HFFc6 (cell line): ENCODE measurements at places on chromosomes 6 and 20. TPM values are rescaled to one million over a fixed set of nuclear protein-coding genes. Genes with fewer than 3 reads are reported as not detected.

GRCh38 chr6:17635568-17635967, 35.5 kb downstream of the FAM8A1 start:
- no peak for DNase-seq

GRCh38 chr6:77455271-77455670, 8.0 kb downstream of the HTR1B start:
- DNase-seq, result no peak

DNA sequence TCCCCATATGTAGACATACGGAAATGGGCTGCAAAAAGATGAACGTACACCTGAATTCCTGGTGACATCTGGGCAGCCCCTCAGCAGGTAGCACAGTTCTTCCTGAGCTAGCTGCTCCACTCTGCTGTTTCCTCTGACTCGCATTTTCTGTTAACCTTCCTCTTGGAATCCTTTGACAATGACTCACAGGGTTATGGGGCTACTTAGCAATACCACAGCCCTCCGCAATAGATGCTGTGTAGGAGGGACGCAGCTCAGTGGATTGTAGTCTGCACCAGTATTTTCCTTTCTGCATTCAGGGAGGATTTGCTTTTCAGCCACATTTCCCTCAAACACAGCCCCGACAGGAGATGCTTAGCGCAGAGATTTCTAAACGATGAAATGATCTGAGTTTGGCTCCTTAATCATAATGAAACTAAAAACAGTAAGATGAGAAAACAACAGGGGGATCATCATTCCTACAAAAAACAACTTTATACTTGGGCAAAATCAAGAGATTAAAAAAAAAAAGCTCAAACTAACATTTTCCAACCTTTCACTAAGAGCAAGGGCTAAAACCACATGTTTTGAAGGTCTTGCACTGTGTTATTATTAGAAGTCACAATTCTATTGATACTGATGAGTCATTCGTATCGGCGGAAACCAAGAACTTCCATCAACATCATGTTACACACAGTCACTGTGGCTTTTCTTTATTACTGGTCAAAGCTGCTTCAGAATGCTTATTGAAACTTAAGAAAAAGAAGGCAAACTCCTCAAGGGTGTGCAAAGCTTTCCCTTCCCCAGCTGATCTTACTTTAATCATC, 12.2 kb downstream of the BACH2 start:
- peak; percentile 86 for DNase-seq

DNA sequence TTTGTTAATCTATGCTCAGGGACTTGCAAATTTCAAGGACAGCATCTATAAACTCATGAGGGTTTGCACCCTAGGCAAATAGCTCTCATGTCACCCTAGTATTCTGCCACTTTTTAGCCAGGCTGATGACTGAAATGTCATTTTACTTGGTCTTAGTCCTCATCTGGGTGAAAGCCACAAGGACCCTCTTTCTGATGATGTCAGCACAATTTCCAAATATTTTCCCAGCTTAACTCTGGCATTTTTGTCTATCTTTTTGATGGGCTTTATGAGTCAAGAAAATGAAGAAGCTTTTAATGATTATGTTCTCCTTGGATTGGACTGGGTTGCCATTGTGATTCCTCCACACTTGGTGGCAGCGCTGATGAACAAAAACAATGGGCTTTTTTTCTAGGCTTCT, 420.1 kb upstream of the BTBD3 start:
- no peak for DNase-seq

- no peak for DNase-seq
Observed at GRCh38 chr6:118761645-118762044, 110.3 kb upstream of the CEP85L start.

GRCh38 chr6:168934660-168935627, 318.7 kb downstream of the THBS2 start:
- DNase-seq, result no peak

- peak; percentile 53 for DNase-seq
Observed at GRCh38 chr20:13819885-13820645, 35.2 kb downstream of the NDUFAF5 start.

DNA sequence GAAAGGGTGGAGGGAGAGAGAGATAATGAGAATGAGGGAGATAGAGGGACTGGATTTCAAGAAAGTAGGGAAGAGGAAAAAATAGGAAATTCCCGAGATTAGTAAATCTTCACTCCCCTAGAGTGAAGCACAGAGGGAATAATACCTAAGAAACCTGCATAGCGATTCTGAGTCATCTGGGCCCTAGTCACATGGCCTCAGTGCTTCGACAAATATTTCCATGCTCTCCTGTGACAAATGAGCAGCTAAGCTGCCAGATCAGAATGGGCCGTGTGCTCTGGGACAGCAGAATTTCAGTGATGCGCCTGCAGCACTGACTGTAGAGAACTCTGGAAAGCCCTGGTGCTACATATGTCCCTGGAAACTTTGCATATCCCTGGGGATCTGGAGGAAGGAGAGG, 48.6 kb upstream of the GRIK2 start:
- DNase-seq, result no peak

DNA sequence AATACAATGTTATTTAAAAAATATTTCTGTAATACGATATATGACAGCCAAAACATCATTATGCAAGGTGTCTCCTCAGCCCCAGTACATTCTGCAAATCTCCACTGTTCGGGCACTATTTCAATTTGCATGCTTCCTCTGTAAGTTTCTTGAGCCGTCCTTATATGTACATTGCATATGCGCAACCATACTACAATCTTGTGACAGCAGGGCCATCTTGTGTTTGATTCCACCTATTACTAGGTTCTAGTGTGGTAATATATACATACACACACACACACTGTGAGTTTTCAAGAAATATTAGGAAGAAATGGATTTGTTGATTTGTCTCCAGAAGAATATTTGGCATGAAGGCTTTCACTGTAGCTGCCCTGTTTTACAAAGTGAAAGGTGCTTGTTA, 9.8 kb downstream of the LYRM4 start:
- no peak for DNase-seq

GRCh38 chr6:132115714-132116366, 164.7 kb upstream of the CCN2 start:
- no peak for DNase-seq

- no peak for DNase-seq
Observed at GRCh38 chr6:31528821-31529328, at the start of gene MCCD1. Gene MCCD1, plus strand, starts transcription at chr6:31528962. Its CDS starts 53 bp downstream, at chr6:31529015.

DNA sequence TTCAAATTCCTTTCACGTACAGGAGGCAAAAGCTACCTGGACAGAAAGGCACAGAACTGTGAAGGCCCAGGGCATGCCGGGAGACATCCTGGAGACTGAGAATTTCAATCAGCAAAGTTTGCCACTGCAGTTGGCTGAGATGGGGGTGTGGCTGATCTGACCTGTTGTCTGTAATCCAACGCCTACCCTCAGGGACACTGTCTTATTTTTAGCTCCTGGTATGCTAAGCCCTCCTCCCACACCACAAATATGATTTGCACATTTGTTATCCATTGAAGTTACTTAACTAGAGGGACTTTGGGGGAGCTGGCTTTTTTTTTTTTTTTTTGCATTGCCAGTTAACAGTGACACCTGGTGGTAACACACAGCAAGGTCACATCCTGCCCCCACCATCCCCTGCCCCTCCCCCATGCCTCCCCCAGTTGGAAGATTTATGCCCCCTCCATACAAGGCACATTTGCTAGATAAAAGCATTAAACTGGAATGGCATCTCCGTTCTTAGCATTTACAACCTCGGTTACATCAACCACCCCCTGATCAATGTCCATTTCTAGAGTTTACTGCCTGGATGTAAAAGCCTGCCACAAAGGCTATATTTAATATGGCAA, 40.4 kb downstream of the TTI1 start:
- DNase-seq, result peak; percentile 87

- DNase-seq, result no peak
Observed at GRCh38 chr20:52654567-52654966, 317.6 kb upstream of the TSHZ2 start.

DNA sequence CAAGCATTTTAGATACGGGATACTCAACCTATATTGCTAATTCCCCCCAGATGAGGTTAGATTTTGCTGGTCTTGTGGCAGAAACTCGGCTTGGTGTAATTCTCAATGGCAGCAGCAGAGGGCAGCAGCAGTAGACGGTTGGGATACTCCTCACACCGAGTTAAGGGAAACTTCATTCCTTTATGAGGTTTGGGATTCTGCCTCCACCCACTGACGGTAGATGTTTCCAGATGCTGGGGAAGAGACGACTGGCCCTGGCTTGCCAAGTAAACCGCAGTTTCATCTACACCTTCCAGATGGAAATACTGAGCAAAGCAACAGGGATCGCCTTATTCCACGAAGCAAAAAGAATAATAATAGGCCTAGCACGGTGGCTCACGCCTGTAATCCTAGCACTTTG, 8.2 kb upstream of the TBC1D7 start:
- peak; percentile 73 for DNase-seq

GRCh38 chr6:148693882-148694484, 52.8 kb upstream of the UST start:
- no peak for DNase-seq

GRCh38 chr6:115909923-115910546, 150.7 kb downstream of the FRK start:
- no peak for DNase-seq

DNA sequence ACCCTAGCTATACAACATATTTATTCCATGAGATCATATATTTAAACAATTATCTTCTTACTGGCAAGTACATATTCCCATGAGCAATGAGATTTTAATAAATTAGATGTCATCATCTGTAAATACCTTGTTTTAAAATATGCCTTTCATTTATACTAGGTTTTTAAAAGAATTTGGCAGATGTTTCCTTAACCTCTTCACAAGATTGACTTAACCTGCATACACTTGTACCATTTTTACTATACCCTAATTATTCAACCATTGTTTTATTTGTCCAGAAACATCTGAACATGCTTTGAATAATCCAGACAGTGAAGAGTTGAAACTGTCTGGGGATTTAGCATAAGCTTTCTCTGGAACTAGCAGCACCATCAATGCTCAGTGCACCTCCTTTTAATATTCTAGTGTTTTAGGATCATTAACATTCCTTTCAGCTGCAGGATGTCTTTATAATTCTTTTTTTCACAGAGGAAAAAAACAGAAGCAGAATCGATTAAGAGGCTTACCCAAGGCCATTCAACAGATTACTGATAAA, 188.0 kb upstream of the TENT5A start:
- no peak for DNase-seq

- no peak for DNase-seq
Observed at GRCh38 chr20:37686762-37687477, 6.9 kb upstream of the CTNNBL1 start.

DNA sequence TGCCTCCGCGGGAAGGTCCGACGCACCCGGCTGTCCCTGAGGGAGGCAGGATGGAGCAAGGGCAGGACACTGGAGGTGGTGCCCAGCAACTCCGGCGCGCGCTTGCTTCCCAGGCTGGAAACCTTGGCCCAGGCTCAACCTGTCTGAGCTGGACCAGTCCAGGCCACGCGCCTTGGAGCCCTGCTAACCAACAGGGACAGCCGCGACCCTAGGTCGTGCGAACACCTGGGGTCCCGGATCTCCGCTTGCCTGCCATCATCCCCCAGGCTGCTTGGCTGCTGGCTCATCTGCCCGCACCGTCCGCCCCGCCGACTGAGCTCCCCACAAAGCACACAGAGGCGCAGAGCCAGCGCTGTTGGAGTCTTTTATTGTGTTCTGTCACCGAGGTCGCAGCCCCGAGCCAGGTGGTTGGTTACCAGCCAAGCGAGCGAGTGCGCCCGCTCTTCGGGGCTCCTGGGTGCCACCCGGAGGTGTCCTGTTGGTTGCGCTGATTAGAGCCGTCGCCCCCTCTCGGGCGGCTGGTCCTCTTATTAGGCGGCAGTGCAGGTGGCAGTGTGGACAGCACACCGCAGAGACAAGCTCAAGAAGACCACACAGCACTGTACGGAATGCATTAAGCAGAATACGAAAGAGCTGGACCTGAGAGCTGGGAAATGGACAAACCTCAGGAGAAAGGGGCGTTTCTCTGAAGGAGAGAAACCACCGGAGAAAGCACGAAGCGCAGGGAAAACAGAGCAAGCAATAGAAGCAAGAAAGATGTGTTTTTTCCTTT, 3.8 kb downstream of the COL12A1 start:
- no peak for DNase-seq

GRCh38 chr20:13042458-13042794, 33.7 kb downstream of the SPTLC3 start:
- no peak for DNase-seq

- no peak for DNase-seq
Observed at GRCh38 chr6:13412639-13413465, 74.5 kb downstream of the GFOD1 start.

DNA sequence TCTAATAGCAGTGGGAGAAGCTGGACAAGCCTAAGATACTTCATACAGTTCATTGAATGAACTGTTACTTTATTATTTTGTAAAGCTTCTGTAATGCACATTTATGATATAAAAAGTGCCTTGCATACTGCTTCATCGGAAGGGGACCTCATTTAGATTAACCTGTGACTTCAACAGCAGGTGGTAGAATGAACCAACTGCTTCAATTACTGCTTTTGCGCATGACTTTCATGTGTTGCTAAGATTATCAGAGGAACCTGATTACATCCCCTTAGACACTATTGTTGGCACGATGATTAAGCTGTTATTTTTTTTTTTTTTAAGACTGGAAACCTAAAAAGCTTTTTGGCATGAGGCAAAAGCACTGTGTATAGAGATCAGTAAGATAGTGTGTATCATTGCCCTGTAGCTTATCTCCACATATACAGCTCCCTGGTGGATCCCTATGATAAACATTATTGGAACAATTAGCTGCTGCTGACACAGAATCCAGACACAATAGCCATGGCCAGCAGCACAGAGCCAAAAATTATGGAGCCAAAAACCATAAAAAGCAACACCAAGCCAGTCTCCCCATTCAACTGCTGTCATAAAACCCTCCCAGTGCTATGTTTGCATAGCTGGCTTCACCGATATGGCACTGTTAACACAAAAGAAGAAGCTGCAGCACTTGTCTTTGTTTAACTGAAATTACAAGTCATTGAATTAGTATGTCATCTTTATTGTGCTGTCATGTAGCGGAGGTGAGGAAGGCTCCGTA, 731.6 kb upstream of the MMS22L start:
- DNase-seq, result no peak

DNA sequence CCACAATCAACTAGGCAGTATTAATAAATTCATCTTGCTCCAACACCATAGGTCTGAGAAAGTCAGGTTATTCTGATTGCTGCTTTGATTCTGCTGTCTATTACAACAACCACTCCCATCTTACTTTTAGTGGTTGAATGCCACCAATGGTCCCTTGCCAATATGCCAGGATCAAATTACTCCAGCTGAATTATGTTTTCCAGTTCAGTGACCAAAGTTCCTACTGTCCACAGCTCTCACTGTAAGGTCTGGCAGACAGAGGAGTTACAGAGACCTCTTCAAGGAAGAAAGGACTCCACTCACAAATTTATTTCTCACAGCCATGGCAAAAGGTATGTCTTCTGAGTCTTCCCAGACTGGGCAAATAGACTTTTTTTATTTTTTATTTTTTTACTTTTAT, 557.0 kb downstream of the HAO1 start:
- DNase-seq, result no peak

GRCh38 chr6:140660295-140660694, 1285.8 kb upstream of the CITED2 start:
- no peak for DNase-seq

Gene PGC
- total RNA-seq, result not detected in 3 replicates

Gene CLPSL2
- total RNA-seq, result not detected in 3 replicates

Gene LRFN2
- not detected in 3 replicates for total RNA-seq

Gene GMDS
- 13.2 to 15.3 TPM (median 14.0 TPM) in 3 replicates for total RNA-seq

Gene RBBP9
- 11.7 and 15.4 TPM in 2 replicates for total RNA-seq

Gene ANKEF1
- not detected in 3 replicates for total RNA-seq

Gene ADGRB3
- total RNA-seq, result 0.05 TPM in 1 of 3 replicates, not detected in the others

Gene TFAP2D
- not detected in 3 replicates for total RNA-seq

Gene THBS2
- total RNA-seq, result 155 to 219 TPM (median 184 TPM) in 3 replicates

Gene ECT2L
- total RNA-seq, result not detected in 3 replicates

Gene E2F3
- total RNA-seq, result 15.9 to 17.5 TPM (median 17.2 TPM) in 3 replicates

Gene NR2E1
- not detected in 3 replicates for total RNA-seq
